Smooth muscle cell of the brain vasculature (primary cell): ENCODE measurements at places on chromosomes 16 and 17.

DNA sequence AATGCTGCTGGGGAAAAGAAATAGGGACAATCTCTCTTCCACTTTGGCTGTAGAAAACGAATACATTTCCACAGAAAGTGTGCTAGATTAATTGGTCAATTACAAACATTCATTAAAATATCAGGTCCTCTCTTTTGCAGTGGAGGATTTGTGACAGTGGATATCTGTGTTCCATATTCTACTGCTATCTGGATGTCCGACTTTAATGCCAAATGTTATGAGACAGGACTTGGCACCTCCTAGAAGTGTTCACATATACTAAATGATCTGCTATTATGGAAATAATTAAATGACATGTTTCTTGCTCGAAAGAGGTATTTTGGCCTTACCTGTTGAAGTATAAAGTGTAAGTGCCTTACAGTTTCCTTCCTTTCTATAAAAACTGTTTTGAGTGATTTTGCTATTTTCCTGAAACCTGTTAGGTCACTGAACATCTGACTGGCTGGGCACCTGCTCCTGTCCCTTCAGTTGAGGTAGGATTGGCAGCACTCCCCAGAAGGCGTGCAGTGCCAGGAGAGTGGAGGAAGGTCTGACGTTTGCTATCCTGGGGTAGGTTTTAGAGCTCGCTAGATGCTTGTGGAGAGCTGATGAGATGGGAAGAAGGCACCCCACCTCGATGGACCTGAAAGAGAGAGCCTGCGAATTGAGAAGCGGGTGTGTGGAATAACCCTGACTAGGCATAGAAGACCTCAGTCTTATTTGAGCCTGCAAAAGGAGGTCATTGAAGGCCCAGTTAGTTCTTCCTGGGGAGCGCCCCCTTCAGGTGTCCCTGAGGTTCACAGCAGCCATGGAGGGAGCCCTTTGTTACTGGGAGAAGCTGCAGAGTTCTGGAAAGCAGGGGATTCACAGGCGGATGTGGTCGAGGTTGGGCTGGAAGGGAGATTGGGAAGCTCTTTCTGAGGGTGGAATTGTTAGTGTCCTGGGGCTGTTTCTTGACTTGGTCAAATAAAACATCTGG is 159.4 kb upstream of the ZNF267 start:
- DNase-seq: no peak

DNA sequence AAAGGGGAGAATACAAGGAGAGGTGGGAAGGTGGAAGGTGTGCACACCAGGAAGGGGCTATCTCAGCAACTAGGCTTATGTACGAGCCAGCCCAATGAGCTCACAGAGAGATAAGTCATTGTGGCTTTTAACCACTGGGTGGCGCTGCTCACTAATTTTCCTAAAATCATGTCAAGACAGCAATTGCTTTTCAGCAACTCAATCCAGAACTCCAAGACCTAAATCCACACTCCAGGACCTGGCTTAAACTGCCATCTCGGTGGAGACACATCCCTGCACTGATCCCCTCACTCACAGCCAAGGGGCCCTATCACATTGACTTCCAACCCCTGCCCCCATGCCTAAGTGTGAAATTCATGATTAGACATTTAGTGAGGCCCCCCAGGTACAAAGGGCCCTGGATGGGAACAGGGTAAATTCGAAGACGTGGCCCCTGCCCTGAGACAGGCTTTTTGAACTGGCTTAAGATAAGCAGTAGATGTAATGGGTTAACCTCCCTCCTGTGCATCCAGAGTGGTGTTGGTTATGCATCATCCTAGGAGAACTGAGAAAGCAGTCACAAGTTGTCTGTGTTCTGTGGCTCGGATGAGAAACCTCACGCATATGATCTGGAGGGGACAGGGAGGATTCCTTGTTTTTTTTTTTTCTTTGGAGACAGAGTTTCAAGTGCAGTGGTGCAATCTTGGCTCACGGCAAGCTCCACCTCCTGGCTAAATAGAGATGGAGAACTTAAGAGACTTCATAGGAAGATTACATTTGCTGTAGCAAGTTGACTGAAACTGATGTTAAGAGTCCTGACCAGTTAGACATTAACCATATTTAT is 11.5 kb downstream of the CCL16 start:
- peak; percentile 56 for DNase-seq

DNA sequence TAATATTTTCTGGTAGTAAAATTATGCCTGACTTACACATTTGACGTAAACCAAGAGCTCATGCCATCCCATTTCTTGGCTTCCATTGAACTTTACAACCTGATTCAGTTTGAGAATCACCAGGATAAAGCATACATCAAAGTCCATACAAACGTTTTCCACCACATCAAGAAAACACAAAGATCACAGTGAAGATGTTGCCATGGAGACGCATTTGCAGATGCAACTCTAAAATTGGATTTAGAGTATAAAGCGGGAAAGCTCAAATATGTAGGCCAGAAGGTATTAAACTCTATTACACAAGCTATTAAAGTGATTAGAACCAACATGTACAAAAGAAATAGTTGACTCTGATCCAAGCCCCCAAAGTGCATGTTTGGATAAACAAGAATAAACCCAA is 10.4 kb downstream of the C16orf46 start:
- no peak for DNase-seq

DNA sequence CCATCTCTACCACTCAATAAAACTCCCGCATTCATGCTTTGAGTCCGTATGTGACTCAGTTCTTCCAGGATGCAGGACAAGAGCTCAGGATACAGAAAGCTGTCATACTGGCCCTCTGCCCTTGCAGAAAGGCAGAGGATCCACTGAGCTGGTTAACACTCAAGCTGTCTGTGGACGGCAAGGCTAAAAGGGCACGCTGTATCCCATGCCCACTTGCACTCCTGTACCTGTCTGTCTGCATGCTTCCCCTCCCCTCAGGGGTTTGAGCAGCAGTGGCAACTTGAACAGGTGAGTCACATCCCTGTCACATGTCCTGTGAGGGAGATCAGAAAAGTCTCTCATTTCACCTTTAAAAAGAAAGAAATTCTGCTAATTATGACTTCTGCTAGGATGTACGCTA is 293.8 kb downstream of the HS3ST3B1 start:
- no peak for DNase-seq

- DNase-seq: no peak
Measured at GRCh38 chr16:79169239-79169638, 431.3 kb downstream of the MAF start.

- DNase-seq: no peak
Measured at GRCh38 chr16:81327011-81327410, 12.2 kb downstream of the GAN start.

DNA sequence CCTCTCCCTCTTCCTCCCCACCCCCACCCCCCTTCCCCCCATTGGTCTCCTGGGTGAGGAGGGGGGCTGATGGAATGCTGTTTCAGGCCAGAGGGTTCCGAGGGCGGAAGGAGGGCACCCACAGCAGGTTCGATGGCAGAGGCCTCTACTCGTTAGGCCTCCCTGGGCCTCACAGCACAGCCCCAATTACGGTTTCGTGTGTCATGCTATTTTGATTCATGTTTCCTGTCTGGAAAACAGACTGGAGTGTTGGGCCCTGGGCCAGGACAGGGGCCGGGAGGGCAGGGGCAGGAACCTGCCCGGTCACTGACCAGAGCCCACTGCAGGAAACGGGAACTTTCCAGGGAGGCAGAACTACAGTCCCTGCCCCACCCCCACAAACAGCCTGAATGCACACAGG is 138.2 kb downstream of the C16orf95 start:
- DNase-seq: no peak

- DNase-seq: no peak
Measured at GRCh38 chr16:58464916-58465731, 34.8 kb upstream of the NDRG4 start.

GRCh38 chr16:3780570-3780969 is 63.2 kb upstream of the TRAP1 start:
- no peak for DNase-seq

DNA sequence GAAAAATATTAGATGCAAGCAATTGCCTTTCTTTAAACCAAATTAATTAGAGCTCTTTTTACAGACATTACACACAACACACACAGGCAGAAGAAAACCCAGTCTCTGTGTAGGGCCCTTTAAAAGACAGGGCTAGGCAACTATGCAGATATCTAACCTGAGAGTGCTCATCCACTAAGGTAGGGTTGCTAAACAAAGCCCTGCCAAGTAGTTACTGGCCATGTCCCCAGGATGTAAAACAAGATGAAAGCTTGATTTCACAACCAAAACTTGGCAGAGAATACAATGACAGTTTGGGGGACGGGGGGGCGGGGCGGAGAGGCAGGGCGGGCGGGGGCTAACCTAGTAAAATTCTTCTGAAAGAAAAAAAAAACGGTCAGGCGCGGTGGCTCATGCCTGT is 669.0 kb upstream of the CA10 start:
- DNase-seq: no peak

GRCh38 chr16:78768226-78768625 is 668.8 kb downstream of the WWOX start:
- no peak for DNase-seq

DNA sequence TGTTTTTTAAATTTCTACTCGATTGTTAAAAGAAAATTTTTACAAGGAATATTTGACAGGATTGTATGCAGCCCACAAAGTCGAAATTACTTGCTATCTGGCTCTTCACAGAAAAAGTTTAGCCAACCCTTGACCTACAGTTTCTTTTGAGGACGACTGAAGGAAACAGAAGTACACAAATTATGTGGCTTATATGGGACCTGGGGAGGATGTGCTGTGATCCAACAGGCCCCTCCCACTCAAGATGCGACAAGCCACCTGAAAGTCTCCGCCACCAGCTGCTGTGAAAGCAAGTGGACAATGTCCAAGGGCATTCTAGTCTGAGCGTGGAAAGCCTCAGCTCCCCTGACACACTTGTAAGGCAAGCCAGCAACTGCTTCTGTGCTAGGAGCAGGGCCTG is 42.4 kb upstream of the SLC25A19 start:
- no peak for DNase-seq

GRCh38 chr17:74736513-74737298 is at the start of gene RAB37:
Gene RAB37, plus strand, starts transcription at chr17:74737256. Its CDS starts 17 bp downstream, at chr17:74737273.
- DNase-seq: no peak

DNA sequence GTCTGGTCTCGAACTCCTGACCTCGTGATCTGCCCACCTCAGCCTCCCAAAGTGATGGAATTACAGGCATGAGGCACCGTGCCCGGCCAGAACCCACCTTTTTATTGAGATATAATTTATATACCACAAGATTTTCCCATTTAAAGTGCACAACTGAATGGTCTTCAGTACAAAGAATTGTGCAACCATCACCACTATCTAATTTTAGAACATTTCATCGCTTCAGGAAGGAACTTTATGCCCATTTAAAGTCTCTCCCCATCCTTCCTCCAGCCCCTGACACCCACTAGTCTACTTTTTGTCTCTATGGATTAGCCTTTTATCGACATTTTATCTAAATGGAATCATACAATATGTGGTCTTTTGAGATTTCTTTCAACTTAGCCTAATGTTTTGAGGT is 25.4 kb upstream of the HELZ start:
- no peak for DNase-seq

DNA sequence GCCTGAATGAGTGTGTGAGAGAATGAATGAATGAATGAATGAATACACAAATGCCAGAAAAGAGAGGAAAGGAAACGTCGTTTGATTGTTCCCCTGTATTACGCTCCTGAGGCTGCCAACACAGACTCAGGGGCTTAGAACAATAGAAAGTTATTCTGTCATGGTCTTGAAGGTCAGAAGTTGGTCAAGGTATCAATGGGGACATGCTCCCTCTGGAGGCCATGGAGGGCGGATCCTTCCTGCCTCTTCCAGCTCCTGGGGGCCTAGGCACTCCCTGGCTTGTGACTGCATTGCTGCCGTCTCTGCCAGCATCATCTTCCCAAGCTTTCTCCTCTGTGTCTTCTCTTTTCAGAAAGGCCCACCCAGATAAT is 1.5 kb upstream of the SLC38A8 start:
- DNase-seq: no peak

DNA sequence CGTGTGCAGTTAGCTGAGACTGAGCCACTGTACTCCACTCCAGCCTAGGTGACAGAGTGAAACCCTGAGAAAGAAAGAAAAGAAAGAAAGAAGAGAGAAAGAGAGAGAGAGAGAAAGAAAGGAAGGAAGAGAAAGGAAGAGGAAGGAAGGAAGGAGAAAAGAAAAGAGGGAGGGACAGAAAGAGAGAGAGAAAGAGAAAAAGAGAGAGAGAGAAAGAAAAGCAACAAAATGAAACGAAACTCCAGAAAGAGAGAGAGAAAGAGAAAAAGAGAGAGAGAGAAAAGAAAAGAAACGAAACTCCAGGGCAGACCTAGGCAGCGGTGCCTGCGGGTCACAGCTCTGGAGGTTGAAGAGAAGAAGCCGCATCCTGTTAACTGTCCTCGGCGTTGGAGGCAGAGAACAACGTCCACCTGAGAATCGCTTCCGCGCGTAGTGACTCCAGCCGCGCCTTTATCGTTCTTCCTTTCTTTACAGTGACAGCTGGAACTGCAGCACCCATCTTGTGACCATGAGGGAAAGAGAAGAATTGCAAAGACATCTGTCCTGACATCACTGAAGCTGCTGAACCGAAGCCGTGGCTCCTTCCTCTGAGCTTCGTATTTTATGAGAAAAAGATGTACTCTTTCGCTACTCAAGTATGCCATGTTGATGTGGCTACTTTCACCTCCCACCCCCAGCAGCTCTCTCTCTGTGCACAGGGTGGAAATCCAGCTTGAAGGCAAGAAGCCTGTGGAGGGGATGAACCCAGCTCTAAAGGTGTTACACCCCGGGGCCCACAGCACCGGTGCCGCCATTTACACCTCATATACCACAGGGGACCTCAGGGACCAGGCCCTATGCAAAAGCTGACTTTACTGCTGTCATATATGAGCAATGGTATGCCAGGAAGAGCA is 56.9 kb upstream of the DOC2B start:
- DNase-seq: no peak

DNA sequence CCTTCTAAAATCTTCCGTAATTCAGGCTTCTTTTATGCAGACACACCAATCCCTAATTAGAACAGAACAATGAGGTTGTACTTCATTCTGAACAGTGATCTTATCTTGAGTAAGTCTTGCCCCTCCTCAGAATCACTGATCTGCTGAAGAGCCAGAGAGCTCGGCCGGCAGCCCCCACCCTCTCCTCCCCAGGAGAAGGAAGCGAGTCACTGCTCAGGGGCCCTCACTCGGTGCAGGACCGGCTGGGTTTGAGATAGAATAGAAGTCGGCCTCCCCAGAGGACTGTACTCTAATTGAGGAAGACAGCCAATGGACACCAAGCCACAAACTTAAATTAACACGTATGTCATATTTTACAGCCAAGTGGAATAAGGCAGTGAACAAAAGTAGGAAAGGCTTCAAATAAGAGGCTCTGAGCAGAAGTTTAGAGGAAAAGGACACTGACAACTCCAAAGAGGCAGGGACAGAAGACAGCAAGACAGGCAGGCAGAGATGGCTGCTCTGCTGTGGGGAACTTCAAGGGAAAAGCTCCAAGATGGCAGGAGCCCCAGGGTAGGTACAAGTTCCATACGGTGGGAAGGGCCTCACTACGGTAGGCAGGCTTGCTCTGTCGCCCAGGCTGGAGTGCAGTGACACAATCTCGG is 18.6 kb downstream of the CREBBP start:
- DNase-seq: no peak
